Effector CD4-positive, alpha-beta T cell (primary cell): ENCODE measurements at places on chromosomes 1 and 21.

- no peak for DNase-seq
Observed at GRCh38 chr1:83960669-83961277, 38.2 kb downstream of the TTLL7 start.

GRCh38 chr1:208607616-208608015 lies 363.4 kb upstream of the PLXNA2 start:
- DNase-seq, result no peak

GRCh38 chr1:198909973-198910372 lies 271.1 kb downstream of the PTPRC start:
- no peak for DNase-seq

- no peak for DNase-seq
Observed at GRCh38 chr1:26102119-26102518, 9.5 kb upstream of the PDIK1L start.

- DNase-seq, result peak; percentile 47
Observed at GRCh38 chr1:201982082-201982622, 296 bp upstream of the RNPEP start.
